Fibroblast of lung (primary cell): ENCODE measurements at places on chromosomes 13 and 19. TPM values are rescaled to one million over a fixed set of nuclear protein-coding genes. Genes with fewer than 3 reads are reported as not detected.
A peak's percentile ranks its signal among the peaks of the same experiment; 100 is the strongest.

Gene PIAS4
- total RNA-seq, result 12.1 and 14.9 TPM in 2 replicates

Gene KCNN4
- 0.26 and 0.83 TPM in 2 replicates for total RNA-seq

Gene TRPM4
- 6.9 and 18.7 TPM in 2 replicates for total RNA-seq

Gene PNMA8C
- under 0.01 and 0.17 TPM in 2 replicates for total RNA-seq

Gene FREM2
- total RNA-seq, result under 0.01 TPM in 1 of 2 replicates, not detected in the other

Gene PRTN3
- total RNA-seq, result not detected in 2 replicates

Gene CAMSAP3
- total RNA-seq, result not detected in 2 replicates

Gene ZNF667
- 6.4 and 6.6 TPM in 2 replicates for total RNA-seq

Gene MCEMP1
- total RNA-seq, result not detected in 2 replicates

Gene KISS1R
- not detected in 2 replicates for total RNA-seq

Gene CPT1C
- total RNA-seq, result 18.0 and 31.2 TPM in 2 replicates

Gene SIGLEC11
- total RNA-seq, result not detected in 2 replicates

Gene EXOC3L2
- total RNA-seq, result under 0.01 TPM in 1 of 2 replicates, not detected in the other

Gene KASH5
- total RNA-seq, result not detected in 2 replicates

Gene VSIG10L
- total RNA-seq, result 0.26 and 0.33 TPM in 2 replicates

Gene TSSK6
- 3.1 and 5.8 TPM in 2 replicates for total RNA-seq

Gene TDRD12
- under 0.01 and 0.17 TPM in 2 replicates for total RNA-seq

Gene HRC
- total RNA-seq, result under 0.01 TPM in 1 of 2 replicates, not detected in the other

GRCh38 chr13:27372896-27373295 lies 51.5 kb upstream of the GTF3A start:
- DNase-seq, result no peak

GRCh38 chr19:45160870-45161737 lies at the start of gene NKPD1:
Gene NKPD1 (minus strand): TSS chr19:45160982. CDS start chr19:45160150, 832 bp downstream.
- DNase-seq, result no peak

GRCh38 chr19:11697284-11697855 lies 41.4 kb downstream of the ZNF823 start:
- DNase-seq, result no peak

GRCh38 chr19:52296773-52297600 lies at the start of gene ZNF480:
Gene ZNF480 (plus strand): TSS chr19:52297169. CDS start chr19:52300413, 3,244 bp downstream.
- DNase-seq, result peak; percentile 78

- no peak for DNase-seq
Observed at GRCh38 chr19:8881512-8881911, 49.3 kb downstream of the MBD3L1 start.

- peak; percentile 54 for DNase-seq
Observed at GRCh38 chr19:17762505-17763229, 11.4 kb downstream of the FCHO1 start.

- no peak for DNase-seq
Observed at GRCh38 chr19:48807590-48808308, 3.1 kb downstream of the BCAT2 start.

DNA sequence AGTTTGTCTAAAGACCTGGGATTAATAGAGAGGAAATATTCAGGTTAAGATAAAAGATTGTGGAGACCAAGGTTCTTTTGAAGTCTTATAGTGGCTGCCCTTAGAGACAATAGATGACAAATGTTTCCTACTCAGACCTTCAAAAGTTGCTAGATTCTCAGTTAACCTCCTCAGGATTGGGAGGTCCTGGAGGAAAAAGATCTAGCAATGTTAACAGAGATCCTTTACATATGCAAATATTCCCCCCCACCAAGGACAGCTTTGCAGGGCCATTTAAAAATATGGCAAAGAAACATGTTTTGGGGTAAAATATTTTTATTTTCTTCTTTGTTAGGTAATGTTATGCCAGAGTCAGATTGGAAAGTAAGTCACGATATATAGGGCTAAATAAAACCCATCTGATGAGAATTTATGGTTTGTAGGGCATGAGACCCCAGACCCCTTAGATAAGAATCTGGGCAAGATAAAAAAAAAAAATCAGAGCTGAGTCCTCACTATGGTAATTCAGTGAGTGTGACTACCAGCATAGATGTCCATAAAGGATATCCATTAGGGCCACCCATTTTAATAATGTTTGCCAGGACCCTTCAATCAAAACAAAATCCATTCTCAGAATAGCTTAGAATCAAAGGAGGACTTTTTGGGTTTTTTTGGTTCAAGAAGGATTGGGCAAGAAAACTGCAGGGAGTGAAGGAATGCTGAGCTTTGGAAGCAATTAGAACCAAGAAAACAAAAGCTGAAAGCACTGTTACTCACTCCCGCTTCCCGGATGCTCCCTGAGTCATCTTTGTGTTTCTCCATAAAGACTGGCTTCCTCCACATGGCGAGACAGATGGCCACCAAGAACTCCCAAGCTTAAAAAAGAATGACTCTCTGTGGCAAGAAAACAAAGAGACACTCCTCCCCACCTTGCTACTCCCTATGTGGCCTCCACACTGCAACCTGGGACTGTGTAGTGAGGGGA lies 28.2 kb downstream of the VSTM1 start:
- peak; percentile 86 for DNase-seq

DNA sequence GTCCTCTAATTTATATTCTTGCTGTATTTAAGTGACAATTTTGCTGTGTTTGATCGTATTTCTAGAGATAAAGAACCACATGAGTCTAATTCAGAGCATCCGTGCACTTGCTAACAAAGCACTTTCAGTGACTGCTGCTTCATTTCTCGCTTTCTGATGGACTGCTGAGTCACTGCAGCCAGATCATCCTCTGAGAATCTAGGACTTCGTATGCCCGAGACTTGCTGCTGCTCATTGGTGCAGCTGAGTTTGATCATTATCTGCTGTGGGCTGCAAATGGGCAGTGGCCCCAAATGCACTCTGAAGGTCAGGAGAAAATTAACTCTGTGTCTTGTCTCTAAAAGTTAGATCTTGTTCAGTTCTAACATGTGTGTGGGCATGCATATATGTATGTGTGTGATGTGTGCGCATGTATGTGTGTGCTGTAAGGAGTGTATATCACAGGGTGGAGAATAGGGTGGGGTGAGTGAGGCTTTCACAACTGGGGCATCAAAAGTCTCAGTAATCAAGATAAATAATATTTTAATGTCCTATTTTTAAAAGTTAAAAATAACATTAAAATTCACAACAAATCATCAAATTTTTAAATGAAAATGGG lies 342.6 kb downstream of the MTUS2 start:
- peak; percentile 7 for DNase-seq

DNA sequence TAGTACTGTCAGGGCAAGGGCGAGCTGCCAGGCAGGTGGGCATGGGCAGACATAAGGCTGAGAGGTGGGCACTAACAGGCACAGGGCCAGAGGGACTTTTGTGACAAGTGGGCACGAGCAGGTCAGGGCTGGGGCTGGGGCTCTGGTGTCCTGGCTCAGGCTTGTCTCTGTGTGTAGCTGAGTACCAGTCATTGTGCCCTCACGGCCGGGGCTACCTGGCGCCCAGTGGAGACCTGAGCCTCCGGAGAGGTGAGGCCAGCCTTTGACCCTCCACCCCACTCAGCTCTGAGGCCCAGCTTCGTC lies 21.6 kb downstream of the LTBP4 start:
- no peak for DNase-seq

- no peak for DNase-seq
Observed at GRCh38 chr19:49356382-49356781, 5.8 kb downstream of the TEAD2 start.

DNA sequence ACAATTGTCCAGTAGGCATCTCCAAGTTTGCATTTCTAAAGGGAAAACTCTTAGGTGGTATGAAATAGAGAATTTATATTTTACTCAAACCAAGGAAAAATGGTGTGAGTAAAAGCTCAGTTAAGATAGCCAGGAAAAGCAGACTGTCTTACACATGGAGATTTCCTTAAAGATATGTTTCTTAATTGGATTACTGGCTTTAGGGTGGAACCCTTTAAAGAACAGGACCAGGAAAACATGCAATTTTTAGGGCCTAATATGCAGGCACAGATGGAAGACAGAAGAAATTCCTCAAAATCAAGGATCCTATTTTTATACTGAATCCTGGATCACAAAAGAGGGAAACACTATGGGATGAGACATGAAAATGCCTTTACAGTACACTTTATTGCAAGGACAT lies 100.3 kb upstream of the PCDH17 start:
- no peak for DNase-seq

DNA sequence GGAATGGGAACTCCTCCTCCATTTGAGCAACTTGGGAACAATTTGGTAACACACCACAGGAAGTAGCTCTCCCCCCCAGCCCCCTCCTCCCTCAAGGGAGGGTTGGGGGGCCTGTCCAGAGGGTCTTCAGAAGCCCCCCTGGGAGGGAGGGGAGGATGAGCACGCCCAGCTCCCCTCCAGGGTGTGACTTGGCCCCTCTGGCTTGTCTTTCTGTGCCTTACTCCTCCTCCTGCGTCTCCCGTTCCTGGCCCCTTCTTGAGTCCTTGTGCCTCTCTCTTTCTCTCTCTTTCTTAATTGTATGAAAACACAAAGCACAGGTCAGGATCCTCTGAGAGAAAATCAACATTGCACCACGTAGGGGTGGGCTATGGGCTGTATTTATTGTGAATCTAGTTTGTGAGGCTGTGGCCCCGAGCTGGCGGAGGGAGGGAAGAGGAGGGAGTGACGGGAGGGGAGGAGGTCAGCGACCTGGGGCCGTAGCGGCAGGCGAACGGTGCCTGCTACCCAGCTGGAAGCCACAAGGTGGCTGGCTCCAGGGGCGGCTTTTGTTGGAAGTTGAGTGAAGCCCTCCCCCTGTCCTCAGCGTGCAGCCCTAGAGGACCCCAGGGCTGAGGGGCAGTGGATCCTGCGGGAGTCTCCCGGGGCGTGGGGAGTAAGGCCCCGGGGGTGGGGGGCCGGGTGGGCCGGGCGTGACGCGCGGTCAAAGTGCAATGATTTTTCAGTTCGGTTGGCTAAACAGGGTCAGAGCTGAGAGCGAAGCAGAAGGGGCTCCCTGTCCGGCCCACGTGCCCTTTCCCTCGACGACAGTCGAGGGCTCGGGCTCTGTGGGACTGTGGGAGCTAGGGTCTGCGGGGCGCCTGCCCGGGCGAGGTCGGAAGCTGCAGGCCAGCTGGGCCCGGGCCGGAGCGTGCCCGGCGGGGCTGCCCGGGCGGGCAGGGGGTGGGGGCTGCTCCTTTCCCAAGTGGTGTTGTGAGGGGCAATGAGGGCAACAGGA lies 6.4 kb downstream of the LYL1 start:
- DNase-seq, result no peak

DNA sequence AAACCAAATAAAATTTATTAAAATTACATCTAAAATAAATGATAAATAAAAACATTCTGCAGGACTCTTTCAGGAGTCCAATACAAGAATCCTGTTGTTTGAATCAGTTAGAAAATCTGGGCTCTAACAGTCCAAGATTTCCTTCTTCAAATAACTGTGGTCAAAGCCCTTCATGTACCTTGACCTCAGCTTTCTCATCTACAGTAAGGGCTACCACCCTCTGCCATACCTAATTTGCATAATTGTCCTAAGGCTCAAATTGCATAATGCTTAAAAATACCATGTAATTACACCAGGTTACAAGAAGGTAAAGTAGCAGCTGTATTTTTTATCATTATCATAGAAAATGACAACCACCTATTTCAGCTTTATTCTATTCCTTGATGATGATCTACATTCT lies 54.3 kb downstream of the XPO4 start:
- DNase-seq, result no peak

DNA sequence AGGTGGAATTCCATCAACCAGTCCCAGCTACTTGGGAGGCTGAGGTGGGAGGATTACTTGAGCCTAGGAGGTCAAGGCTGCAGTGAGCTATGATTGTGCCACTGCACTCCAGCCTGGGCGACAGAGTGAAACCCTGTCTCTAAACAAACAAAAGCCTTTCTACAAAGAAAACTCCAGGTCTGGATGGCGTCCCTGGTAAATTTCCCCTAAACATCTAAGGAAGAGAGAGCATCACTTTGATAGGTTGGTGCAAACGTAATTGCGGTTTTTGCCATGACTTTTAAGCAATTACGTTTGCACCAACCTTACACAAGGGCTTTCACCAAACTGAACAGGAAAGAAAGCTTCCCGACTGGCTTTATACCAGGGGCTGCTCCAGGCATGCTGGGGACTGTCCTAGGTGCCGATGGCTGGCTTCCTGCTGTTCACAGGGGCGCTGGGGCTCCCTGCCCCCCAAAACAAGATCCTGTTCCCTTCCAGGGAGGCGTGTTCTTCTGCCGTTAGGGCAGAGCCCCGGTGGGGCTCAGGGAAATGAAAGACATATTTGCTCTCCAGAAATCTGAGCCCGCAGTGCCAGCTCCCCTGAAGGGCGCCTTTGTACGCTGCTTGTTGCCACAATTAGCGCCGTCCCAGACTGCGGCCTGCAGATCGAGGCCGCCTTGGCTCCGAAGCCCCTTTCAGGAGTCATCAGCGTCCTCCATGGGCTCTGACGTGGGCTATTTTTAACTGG lies 38.7 kb upstream of the KLF2 start:
- DNase-seq, result peak; percentile 37

- DNase-seq, result no peak
Observed at GRCh38 chr13:40178130-40178529, 488.3 kb downstream of the FOXO1 start.

DNA sequence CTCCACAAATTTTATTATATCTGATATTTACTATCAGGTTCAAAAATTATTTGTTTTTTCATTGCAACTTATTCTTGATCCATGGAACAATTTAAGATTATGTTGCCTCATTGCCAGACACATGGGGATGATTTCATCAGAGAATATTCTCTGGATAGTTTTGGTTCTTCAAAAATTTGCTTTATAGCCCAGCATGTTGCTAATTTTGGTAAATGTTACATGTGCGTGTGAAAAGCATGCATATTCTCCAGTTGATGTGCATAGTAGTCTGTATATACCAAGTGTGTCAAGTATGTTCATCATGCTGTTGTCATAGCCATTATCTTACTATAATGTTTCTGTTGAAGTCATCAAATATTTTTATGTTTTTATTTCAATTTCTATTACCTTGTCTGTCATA lies 122.3 kb downstream of the RFC3 start:
- no peak for DNase-seq

DNA sequence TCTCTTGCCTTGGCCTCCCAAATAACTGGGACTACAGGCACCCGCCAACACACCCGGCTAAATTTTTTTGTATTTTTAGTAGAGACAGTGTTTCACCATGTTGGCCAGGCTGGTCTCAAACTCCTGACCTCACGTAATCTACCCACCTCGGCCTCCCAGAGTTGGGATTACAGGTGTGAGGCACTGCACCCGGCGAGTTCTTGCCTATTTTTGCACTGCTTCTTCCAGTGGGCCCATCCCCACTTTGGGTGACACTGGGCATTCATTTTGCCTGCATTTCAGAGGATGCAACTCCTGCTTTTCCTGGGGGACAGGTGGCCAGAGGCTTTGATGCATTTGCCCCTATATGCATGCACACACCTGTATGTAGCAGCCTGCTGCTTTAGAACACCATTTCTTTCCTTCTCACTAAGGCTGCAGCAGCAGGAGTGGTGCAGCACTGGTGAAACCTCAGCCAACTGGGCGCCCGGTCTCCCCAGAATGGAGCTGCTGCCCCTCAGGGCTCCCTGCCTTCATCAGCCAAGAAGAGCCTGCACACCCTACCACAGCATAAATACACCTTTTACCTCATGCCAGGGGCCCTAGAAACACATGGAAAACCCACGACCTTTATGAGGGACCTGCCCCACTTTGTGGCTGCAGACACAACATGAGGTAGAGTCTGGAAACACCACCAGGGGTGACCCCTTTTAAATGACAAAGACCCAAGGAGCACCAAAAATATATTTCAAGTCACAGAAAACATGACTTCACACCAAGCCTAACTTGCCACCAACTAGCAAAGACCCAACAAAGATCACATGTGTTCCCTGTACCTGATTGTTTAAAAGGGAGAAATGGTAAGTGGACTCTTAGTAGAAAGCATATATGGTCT lies 36.8 kb upstream of the POP4 start:
- DNase-seq, result no peak

GRCh38 chr13:52061587-52061986 lies 37.1 kb downstream of the UTP14C start:
- DNase-seq, result no peak

GRCh38 chr13:48749699-48750473 lies 96.2 kb downstream of the CYSLTR2 start:
- peak; percentile 97 for DNase-seq

- no peak for DNase-seq
Observed at GRCh38 chr19:50377051-50377461, 799 bp downstream of the NR1H2 start.
